ENCODE measurements at places on chromosomes 4 and X. TPM values are rescaled to one million over a fixed set of nuclear protein-coding genes. Genes with fewer than 3 reads are reported as not detected.

DNA sequence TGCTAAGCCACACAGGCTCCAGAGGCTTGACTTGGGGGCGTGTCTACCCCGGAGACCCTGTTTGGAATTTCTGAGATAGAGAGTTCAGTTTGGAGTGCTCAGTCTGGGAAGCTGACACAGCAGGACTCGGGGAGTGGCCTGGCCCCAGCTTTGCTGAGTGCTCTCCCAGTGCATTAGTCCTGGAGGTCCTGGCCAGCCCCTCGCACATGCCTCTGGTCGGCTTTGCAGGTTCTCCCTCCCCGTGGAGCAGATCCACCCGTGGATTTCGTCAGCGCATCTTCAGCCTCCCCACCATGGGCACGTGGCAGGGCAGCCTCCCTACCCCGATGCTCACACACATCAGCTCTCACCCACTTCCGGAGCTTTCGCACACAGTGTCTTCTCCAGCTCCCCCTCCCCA lies 65.2 kb downstream of the PSAPL1 start:
- DNase-seq, result no peak

GRCh38 chrX:66919280-66919832 lies 280.5 kb upstream of the EDA2R start:
- DNase-seq, result no peak

Gene MAOB
- 58.5 TPM for total RNA-seq

DNA sequence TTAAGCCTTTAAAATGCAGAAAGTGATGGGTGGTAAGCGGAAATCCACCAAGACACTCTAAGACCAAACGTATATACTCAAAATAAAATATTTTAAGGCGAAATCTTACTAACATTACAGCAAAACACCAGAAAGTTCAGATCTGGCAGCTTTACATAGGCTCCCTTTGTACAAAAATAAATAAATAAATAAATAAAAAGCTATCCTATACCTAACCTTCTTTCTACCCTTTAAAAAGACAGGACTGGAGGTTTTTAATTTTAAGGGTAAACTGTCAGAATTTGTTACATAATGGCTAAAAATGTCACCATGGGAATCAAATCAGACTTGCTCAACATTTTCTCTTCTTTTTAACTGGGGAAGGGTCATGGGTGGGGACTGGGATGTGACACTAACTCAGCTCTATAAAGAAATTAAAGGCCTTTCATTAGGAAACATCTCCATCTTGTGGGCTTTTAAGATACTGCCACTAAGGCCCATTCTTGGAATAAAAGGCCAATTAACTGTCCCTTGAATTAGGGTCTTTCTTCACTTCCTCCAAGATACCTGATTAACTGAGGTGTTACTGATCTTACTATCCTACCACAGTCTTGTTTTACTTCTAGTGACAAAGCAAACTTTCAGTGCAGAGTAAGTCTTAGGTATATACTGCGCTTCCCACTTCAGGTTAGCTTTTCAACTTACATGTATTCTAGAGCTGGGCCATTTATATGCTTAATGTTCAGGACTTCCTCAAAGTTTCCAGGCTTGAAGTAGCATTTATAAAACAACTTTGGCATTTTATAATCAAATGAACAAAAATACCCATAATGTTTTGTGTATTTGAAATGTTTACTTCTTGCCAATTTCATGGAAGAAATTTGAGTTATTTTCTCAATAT lies 13.3 kb downstream of the HNRNPD start:
- DNase-seq, result peak; percentile 59

DNA sequence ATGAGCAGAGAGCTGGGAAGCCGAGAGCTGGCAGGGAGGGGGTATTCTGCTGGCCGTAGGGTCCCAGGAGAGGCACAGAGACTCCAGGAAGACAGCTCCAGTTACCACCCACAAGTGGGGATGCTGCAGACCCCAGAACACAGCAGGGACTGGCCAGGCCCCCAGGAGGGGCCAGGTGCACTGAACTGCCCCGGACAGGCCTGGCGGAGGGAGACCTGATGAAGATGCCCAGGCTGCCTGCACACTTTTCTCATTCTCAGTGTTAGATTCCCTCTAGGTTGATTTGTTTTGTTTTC lies 110.8 kb downstream of the CPZ start:
- DNase-seq, result peak; percentile 2

GRCh38 chr4:1830642-1831228 lies 25.2 kb downstream of the LETM1 start:
- no peak for DNase-seq

- no peak for DNase-seq
Observed at GRCh38 chrX:15749642-15750610, 11.9 kb downstream of the CA5B start.

DNA sequence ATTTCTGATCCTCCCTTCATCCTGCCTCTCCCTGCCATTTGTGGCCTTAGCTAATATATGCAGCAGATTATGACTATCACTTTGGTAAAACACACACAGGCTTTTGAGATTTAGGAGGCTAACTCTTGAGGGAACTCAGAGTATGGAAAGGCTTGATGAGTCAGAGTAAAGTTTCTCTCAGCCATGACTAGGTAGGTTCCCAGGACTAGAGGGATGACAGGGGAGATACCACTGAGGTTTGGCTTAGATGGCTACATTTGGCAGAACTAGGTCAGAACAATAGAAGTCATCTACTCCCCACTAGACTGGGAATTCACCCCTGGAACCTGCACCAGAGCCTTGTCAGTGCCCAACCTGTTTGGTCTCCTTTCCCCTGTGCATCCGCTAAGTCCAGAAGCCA lies 585.7 kb downstream of the TLL1 start:
- DNase-seq, result no peak

GRCh38 chrX:40009462-40009851 lies 88.3 kb downstream of the BCOR start:
- peak; percentile 53 for DNase-seq

GRCh38 chr4:184693056-184693455 lies 40.8 kb downstream of the CENPU start:
- DNase-seq, result no peak

- DNase-seq, result no peak
Observed at GRCh38 chrX:63746715-63747114, 38.3 kb downstream of the ARHGEF9 start.

DNA sequence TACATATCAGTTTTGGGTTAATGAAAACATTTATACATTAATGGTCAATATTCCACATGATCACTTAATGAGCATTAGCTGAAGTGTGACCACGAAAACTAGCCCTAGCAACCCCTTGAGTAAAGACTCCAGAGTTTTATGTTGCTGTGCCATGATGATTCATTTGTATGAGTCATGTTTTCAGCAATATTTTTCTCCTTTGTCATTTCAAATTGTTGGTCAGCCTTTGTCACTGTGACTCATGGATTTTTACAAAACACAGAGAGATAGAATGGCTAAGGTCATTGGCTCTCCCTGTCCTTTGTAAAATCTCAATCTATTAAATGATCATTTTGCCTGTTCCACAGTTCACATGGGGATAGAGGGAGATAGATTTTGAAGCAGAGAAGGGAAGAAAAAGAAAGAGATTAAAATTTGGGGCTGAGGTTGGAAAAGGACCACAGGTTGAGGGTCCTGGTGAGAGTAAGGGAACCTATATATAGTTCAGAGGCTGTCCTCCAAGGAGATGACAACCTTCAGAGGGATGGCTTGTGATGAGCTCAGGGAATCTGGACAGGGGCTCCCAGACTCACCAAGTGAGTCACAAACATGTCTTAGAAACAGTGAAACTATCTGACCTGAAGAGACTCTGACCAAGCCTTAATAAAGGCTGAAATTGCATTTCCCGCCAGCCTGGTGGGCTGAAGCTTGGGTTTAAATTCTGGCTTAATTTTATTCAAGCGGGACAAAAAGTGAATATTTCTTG lies 25.6 kb downstream of the NR0B1 start:
- DNase-seq, result no peak

GRCh38 chr4:182017038-182017437 lies 226.2 kb upstream of the TENM3 start:
- no peak for DNase-seq

GRCh38 chrX:8183346-8183745 lies 12.3 kb upstream of the VCX2 start:
- no peak for DNase-seq

Gene TMEM271
- not detected for total RNA-seq

DNA sequence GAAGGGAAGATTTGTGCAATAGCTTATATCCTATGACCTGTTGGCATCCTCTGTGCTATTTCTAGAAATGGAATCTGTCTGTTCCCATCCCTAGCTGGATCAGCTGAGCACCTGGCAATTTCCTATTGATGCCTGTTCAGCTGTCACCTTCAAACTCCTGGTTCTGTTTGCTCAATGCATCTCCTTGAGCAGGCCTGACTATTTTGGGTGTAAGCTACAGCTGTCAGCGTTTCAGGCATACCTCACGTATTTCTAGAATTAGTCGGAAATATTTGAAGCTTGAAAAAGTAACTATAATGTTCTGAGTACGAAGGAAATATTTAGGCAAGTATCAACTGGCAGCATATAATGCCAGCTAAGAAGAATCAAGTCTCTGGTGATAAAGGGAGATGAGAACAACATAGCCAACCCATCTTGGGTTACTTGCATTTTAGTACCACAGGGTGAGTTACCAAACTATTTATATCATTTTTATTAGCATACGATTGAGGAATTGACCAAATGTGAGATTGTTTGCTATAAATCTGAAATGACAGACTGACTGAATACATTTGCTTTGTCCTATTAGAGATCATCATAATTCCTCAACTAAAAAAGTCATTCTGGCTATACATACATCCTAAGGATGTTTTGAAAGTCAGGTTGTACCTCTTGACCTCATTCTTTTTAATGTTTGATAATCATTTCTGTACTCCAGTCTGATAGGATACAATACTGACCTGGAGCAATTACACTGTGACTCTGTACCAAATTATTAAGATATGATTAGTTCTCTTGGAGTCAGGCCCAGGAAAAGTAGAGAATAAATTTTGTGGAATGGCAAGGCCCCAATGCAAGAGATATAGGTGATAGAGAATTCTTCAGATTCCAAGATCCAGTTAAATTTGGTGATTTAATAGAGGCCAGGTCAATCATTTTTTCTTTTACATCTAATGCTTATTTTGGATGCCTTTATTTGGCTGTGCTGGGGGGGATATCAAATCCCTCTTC lies 36.4 kb upstream of the PLAC1 start:
- DNase-seq, result no peak

DNA sequence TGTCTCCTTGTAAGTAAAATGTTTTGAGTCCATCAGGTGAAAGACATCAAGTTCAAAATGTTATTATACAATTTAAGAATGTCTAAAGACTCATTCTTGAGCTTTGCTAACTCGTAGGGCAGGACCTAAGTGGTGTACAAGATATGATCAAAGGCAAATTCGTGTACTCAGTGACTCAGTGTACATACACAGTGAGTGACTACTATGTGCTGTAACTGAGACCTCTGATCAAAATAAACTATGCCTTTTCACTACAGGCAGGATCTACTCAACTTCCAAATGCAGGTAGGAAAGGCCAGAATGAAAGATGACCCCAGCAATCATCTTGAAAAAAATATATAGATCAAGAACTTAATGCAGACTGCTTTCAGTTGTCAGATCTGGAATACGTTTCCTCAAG lies 49.9 kb downstream of the ADGRG2 start:
- DNase-seq, result no peak

DNA sequence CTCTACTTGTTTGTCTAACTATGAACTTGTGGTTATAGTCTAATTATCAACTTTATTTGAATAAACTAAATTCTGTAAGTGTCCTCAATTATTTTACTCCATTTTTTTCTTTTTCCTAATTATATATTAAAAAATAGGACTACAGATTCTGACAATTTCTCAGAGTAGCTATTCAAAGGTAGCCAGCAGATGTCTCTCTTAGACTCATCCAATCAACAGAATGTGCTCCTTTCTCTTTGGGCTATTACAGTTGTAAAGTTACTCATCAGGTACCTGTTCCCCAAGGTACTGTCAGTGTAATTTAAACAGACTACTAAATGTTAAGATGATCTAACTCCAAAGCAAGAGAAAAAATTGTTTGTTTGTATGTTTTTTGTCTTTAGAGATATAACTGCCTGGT lies 248.6 kb downstream of the PCDH18 start:
- no peak for DNase-seq

Gene TENM3
- 6.8 TPM for total RNA-seq

DNA sequence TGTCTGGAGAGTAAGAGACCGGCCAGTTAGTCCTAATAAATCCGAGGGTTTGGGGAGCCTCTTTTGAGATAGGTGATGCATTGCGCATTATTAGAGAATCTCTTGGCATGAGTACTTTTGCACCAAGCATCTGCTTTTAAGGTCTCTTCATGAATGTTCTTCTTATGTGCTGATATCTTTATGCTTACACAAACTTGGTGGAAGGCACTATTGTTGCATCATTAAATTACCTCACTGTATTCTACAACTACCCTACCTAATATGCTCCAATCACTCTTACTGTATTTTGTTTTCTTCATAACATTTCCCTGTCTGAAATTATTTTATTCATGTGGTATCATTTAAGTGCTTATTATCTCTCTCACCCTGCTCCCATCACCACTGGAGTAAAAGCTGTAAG lies 151.6 kb downstream of the PALLD start:
- DNase-seq, result no peak

DNA sequence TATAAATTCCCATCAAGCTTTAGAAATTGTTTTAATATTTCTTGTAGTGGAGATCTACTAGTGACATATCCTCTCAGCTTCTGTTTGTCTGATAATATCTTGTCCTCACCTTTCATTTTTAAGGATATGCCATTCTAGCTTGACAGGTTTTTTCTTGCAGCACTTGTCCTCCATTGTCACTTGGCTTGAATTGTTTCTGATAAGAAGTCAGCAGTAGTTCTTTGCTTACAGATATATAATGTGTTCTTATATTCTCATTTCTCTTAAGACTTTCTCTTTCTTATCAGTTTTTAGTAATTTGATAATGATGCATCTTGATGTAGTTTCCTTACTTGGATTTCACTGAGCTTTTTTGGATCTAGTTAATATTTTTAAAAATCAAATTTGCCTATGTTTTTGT lies 120.6 kb upstream of the NUDT6 start:
- no peak for DNase-seq

DNA sequence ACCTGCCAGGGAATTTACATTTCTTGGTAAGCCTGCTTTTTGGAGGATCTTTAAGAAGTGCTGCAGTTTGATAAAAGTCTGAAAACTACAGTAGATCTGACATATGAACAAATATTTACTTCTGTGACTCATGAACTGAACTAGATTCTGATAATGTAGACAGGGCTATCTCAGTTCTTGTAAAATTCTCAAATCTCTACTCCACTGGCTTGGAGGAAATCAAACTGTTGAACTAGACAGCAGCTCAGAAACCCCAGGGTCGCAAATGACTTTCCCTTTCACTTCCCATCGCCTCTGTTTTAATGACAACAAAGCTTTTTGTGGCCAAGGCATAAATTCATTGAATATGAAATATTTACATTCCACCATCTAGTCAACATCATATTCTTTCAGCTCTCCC lies 15.4 kb upstream of the OCIAD1 start:
- no peak for DNase-seq

- no peak for DNase-seq
Observed at GRCh38 chrX:115946059-115946458, 224.5 kb upstream of the AGTR2 start.

Gene DCAF12L2
- total RNA-seq, result 0.41 TPM

- peak; percentile 82 for DNase-seq
Observed at GRCh38 chr4:110620691-110621327, 2.1 kb downstream of the PITX2 start.

Gene ARMCX4
- total RNA-seq, result 16.0 TPM

GRCh38 chr4:120869613-120870278 lies 52.8 kb downstream of the PRDM5 start:
- no peak for DNase-seq

- no peak for DNase-seq
Observed at GRCh38 chr4:149279776-149280175, 535.9 kb downstream of the IQCM start.

Gene ZCCHC18
- 0.79 TPM for total RNA-seq

GRCh38 chrX:130086447-130087206 lies 23.7 kb downstream of the ELF4 start:
- no peak for DNase-seq

Gene FGF13
- total RNA-seq, result 16.6 TPM

Gene HDX
- total RNA-seq, result 5.9 TPM

Measured in kidney (tissue), 22 donors.